ENCODE measurements at places on chromosomes 2 and 18. TPM values are rescaled to one million over a fixed set of nuclear protein-coding genes. Genes with fewer than 3 reads are reported as not detected.
A peak's percentile ranks its signal among the peaks of the same experiment; 100 is the strongest.

The CNOT9 gene
- total RNA-seq = 35.6 TPM

The DYSF gene
- total RNA-seq = 28.8 TPM

The TBR1 gene
- not detected for total RNA-seq

The VSNL1 gene
- not detected for total RNA-seq

The SH3RF3 gene
- 24.4 TPM for total RNA-seq

The GAD1 gene
- 7.8 TPM for total RNA-seq

- DNase-seq = no peak
These were observed 47.4 kb upstream of the KDM3A start for GRCh38 chr2:86393521-86394491.

GRCh38 chr18:5543773-5544389 is at the start of gene EPB41L3:
TSS of gene EPB41L3 (minus strand) at chr18:5543997. CDS start at chr18:5489183, 54,814 bp downstream.
- DNase-seq = peak; percentile 86

DNA sequence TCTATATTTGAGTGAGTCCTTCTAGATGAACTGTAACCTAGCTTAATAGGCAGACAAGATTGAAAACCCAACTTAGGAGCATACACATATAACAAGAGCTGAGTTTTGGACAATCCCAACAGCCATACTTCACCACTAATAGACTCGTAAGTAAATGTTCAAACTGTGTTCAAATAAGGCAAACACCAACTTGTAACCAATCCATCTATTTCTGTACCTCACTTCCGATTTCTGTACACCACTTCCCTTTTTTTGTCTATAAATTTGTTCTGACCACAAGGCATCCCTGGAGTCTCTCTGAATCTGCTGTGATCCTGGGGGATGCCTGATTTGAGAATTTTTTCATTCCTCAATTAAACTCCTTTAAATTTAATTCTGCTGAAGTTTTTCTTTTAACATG is 1149.1 kb upstream of the NRXN1 start:
- DNase-seq = no peak

- DNase-seq = no peak
These were observed 1342.0 kb upstream of the ZEB2 start for GRCh38 chr2:145861940-145862339.

- DNase-seq = no peak
These were observed 27.7 kb upstream of the DSC3 start for GRCh38 chr18:31070206-31070605.

- DNase-seq = no peak
These were observed 37.8 kb downstream of the MAL start for GRCh38 chr2:95063086-95063958.

DNA sequence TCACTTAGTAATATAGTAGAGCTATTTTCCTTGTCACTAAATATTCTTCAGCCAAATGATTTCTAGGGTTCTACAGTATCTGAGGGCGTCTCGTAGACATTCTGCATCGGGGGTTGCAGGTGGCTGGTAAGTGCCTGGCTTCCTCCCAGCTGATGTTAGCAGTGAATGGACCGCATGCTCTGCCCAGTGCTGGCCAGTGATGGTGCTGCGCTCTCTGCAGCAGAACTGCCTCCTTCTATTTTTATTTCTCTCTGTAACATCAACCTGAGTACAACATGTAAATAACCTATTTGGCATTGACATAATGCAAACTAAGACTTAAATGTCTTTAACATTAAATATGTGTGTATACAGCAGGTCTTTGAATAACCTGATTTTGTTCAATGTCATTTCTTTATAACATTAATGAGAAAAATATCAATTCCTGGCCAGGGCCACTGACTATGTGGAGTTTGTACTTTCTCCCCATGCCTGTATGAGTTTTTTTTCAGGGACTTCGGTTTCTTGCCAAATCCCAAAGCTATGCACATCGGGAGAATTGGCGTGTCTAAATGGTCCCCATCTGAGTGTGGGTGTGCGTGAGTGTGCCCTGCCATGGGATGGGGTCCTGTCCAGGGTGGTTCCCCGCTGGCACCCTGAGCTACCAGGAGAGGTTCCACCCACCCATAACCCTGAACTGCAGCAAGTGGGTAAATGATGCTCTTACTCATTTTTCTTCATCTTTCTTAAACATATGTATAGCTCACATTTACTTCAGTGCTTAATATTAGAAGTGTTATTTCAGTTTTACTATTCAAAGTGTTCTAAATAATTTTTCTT is 278.2 kb upstream of the EPAS1 start:
- DNase-seq = no peak

GRCh38 chr2:65640793-65641103 is 208.3 kb upstream of the SPRED2 start:
- DNase-seq = no peak

- DNase-seq = no peak
These were observed 60.1 kb upstream of the TUBA3E start for GRCh38 chr2:130258356-130258755.

GRCh38 chr2:230865766-230866755 is 1.3 kb downstream of the ITM2C start:
- DNase-seq = peak; percentile 77

- DNase-seq = no peak
These were observed 197.6 kb downstream of the LDLRAD4 start for GRCh38 chr18:13416208-13416607.

GRCh38 chr18:35808796-35809195 is 163.7 kb upstream of the RMP24 start:
- no peak for DNase-seq

GRCh38 chr2:178005756-178006155 is 66.8 kb downstream of the PDE11A start:
- no peak for DNase-seq

Measured in aorta (tissue), 5 donors.